ENCODE measurements at places on chromosomes 6 and 20. TPM values are rescaled to one million over a fixed set of nuclear protein-coding genes. Genes with fewer than 3 reads are reported as not detected.

PEX7 gene
- total RNA-seq, result 4.8 TPM

FKBP5 gene
- 48.9 TPM for total RNA-seq

GNMT gene
- total RNA-seq, result not detected

ASIP gene
- not detected for total RNA-seq

GGTLC1 gene
- total RNA-seq, result not detected

EPB41L2 gene
- total RNA-seq, result 40.7 TPM

BPI gene
- not detected for total RNA-seq

RAB32 gene
- 37.5 TPM for total RNA-seq

TAAR5 gene
- not detected for total RNA-seq

ELOVL4 gene
- 1.5 TPM for total RNA-seq

PCSK2 gene
- total RNA-seq, result not detected

SAMD3 gene
- total RNA-seq, result not detected

NXT1 gene
- total RNA-seq, result 64.5 TPM

SLC35D3 gene
- total RNA-seq, result not detected

HTR1E gene
- total RNA-seq, result not detected

CST9 gene
- total RNA-seq, result not detected

TMEM170B gene
- total RNA-seq, result 0.59 TPM

RAET1L gene
- total RNA-seq, result 0.44 TPM

TOMM34 gene
- 42.3 TPM for total RNA-seq

CD40 gene
- total RNA-seq, result 3.3 TPM

PHACTR3 gene
- total RNA-seq, result 0.32 TPM

C6orf52 gene
- total RNA-seq, result 2.1 TPM

SLC22A3 gene
- total RNA-seq, result 49.6 TPM

Data from A549 treated with GW870086 at 1 μM for 4 hours (cell line).